ENCODE measurements at places on chromosomes 11 and 22.

GRCh38 chr22:48259991-48260670 lies 1497.7 kb downstream of the TBC1D22A start:
- DNase-seq = no peak

GRCh38 chr11:120013325-120014250 lies 124.3 kb downstream of the TRIM29 start:
- DNase-seq = no peak

DNA sequence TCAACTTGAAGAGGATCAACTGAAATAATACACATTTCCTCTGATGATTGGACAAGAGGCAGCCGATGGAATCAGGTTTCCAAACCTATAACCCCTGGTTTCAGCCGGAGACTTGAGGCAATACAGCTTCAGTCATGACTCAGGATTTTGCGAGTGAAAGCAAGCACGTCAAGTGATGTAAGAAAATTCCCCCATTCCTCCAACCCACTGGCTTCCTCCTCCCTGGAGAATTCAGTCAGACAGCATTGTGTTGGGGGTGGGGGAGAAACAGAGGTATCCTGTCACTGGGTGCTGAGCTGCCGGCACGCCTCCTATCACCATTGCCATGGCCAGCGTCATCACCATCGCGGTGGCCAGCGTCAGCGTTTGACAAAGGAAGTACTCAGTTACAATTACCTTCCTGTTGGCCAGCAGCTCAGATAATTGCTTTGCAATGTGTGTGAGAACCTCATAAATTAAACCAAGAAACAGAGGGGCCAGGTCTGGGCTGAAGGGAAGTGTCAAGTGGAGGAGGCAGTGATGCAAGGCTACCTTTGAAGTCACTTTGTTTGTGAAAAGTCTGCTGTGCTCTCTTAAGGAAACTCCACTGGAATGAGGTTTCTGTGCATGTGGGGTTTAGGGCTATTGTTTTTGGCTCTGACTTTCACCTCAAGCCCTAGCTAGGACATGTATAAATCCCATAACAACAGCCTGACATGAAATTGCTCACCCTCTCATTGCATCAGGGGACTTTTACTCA lies 50.2 kb downstream of the LIF start:
- peak; percentile 79 for DNase-seq

GRCh38 chr22:42401535-42402334 lies 30.5 kb downstream of the NFAM1 start:
- DNase-seq = no peak

Measured in NCI-H1417 (cell line).